ENCODE measurements at places on chromosomes 2 and 18.

DNA sequence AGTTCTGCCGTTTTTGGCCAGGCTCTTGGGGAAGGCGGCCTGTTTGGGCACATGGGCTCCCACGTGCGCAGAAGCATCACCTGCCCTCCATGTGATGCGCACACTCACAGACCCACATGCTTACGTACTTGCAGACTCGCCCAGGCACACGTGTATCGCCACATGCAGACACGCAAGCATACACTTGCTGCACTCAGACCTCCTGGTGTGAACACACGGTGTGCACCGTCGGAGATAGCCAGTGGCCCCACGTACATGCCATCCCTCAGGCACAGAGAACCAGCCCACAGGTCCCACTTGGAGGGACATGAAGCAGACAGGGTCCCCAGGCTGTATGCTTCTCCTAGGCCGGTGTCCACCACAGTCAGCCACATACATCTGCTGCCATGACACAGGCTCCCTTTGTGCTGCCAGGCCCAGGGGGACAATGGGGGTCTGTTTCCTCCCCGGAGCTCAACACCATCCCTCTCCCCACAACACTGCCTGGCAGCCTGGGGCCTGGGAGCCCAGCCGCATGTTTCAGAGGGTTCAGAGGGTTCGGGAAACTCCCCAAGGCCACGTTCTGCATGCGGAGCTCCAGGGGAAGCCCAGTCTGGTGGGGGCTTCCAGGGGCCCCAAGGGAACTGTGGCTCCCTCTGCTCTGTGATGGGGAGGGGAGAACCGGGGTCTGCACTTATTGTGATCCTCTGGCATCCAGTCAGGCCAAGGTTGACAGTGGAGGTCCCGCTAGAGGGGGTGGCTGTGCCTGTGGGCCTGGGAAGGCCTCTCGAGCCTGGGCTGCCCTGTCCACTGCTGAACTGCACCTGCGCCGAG is 208.1 kb upstream of the HAAO start:
- DNase-seq: no peak

GRCh38 chr2:118055512-118056164 is 32.6 kb upstream of the INSIG2 start:
- DNase-seq: no peak

GRCh38 chr2:170929686-170930050 is 615 bp downstream of the GORASP2 start:
- peak; percentile 49 for DNase-seq

DNA sequence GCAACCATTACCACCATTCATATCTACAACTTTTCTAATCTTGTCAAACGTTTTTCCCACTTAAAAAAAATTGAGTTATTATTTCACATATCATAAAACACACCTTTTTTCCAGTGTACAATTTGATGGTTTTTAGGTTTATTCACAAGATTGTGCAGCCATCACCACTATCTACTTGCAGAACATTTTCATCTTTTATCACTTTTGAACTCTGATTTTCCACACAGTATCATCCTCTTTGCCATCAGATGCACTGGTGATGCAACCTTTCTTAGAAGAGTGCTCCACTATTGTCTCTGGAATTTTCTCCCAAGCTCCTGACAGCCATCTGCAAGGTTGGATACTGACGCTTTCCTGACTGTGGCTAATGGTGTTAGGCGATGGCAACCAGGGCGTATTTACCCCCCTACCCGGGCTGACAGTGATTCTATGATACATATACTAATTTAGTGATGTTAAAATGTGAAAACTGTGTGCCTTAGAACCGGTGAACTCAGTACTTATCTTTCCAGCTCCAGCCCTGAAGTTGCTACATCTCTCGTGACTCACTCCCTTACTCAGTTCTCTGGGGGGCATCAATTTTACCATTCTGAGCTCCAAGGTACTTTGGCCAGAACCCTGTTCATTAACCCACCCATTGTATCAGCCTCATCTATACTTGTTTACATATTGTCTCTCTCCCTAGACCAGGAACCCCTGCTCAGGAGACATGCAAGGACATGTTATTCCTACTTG is 105.4 kb upstream of the SPRED2 start:
- DNase-seq: no peak

DNA sequence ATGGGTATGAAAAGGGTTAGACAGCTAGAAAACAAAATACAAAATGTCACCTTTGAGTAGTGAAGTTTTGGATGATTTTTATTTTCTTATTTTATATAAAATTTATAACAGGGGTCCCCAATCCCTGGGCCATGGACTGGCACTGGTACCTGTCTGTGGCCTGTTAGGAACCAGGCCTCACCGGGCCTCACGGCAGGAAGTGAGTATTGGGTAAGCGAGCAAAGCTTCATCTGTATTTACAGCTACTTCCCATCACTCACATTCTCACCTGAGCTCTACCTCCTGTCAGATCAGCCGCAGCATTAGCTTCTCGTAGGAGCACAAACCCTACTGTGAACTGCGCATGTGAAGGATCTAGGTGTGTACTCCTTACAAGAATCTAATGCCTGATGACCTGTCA is 202.8 kb upstream of the TWIST2 start:
- DNase-seq: no peak

DNA sequence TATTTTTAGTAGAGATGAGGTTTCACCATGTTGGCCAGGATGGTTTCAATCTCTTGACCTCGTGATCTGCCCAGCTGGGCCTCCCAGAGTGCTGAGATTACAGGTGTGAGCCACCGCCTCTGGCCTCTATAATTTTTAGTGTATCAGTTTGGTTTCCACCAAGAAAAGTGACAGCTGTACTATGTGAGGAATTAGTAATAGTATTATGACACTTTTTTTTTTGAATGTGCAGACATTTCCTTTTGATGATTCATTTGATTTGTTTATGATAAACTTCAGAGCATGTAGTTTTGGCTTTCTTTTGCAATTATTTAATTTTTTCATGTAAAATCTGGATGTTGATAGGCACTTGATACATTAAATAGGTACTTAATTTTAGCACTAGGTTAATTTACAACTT is 61.5 kb downstream of the PTPN4 start:
- no peak for DNase-seq

DNA sequence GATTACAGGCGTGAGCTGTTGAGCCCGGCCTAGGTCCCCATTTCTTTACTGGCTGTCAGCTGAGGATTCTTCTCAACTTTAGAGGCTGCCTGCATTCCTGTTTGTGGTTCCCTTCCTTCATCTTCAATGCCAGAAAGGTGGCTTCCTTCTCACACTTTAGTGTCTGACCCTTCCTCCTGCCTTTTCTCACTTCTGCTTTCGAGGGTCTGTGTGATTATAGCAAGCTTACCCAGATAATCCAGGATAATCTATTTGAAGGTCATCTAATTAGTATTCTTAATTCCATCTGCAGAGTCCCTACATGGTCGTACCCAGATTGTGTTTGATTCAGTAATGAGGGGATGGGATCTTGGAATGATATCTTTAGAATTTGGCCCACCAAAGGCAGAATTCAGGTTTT is 157.4 kb downstream of the TANC1 start:
- DNase-seq: no peak

- DNase-seq: no peak
Observed at GRCh38 chr2:15554525-15555218, 6.5 kb downstream of the NBAS start.

DNA sequence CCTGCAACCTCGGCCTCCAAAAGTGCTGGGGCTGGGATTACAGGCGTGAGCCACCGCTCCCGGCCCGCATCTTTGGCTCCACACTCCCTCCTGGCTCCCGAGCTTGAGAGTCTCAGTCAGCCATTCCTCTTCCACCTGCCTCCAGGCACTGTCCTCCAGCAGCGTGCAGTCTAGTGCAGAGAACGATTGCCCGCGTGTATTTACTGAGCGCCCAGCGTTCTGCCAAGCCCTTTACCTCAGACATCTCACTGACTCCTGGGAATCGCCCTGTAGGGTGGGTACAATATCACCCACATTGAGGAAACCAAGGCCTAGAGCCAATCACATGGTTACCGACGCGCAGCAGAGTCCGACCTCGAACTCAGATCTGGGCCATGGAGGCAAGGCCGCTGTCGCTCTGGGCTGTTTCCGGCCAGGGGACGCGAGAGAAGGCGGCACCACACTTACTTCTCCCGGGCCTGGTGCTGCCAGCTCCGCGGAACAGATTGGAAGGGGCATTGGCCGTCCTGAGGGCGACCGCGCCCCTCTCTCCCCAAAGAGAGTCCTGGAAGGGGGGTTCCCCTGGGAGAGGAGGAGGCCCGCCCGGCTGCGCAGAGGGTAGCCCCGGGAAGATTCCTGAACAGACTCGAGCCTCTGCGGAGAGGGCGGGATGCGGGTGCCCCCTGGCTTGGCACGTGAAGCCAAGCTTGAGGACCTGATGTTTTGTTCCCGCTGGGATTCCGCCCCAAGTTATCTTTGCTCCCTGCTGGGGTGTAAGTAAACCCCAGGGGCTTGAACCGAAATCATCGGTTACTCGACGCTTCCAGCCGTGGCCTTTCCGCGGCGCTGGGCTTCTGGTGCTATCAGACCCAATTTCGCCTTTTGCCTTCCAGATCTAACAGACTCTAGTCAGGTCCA is 5.2 kb upstream of the DLX2 start:
- DNase-seq: no peak

GRCh38 chr18:63648241-63648640 is 4.2 kb upstream of the SERPINB4 start:
- DNase-seq: peak; percentile 7

DNA sequence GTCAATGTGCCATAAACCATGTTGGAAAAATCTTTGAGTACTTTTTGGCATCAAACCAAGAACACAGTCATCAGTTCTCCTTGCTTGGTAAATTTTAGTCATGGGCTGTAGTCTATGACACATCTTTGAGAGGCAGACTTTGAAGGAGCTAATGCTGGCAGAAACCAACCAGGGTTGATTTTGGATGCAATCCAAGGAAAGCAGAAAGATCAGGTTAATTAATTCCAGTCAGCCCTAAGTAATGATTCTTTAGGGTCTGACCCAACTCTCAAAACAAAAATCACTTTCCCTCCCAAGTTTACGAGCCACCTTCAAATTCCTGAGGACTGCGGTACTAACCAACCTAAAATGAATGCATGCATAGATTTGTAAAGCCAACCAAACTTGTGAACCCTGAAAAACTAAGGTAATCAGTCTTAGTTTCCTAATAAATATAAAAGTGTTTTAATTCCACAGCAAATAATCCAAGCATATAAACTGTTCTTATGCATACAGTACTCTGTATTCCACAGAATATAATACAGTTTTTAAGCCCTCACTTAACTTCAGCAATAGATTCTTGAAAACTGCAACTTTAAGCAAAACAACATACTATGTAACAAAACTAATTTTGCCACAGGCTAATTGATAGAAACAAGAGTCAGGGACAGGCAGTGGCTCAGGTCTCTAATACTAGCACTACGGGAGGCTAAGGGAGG is 22.0 kb downstream of the AP1S3 start:
- DNase-seq: peak; percentile 98

- DNase-seq: no peak
Observed at GRCh38 chr2:68800027-68800401, 65.4 kb downstream of the ARHGAP25 start.

DNA sequence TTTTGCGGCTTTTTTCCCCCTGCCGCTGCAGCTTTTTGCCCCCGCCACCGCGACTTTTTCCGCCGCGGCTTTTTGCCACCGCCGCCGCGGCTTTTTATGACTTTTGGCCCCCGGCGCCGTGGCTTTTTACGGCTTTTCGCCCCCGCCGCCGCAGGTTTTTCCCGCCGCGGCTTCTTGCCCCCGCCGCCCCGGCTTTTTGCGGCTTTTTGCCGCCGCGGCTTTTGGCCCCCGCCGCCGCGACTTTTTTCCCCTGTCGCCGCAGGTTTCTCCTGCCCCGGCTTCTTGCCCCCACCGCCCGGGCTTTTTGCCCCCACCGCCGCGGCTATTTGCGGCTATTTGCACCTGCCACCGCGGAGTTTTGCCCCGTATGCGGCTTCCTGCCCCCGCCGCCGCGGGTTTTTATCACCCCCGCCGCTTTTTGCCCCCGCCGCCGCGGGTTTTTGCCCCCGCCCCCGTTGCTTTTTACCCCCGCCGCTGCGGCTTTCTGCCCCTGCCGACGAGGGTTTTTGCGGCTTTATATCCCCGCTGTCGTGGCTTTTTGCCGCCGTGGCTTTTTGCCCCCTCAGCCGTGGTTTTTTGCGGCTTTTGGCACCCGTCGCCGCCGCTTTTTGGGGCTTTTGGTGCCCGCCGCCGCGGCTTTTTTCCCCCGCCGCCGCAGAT is 2750.9 kb downstream of the RPIA start:
- DNase-seq: peak; percentile 1

DNA sequence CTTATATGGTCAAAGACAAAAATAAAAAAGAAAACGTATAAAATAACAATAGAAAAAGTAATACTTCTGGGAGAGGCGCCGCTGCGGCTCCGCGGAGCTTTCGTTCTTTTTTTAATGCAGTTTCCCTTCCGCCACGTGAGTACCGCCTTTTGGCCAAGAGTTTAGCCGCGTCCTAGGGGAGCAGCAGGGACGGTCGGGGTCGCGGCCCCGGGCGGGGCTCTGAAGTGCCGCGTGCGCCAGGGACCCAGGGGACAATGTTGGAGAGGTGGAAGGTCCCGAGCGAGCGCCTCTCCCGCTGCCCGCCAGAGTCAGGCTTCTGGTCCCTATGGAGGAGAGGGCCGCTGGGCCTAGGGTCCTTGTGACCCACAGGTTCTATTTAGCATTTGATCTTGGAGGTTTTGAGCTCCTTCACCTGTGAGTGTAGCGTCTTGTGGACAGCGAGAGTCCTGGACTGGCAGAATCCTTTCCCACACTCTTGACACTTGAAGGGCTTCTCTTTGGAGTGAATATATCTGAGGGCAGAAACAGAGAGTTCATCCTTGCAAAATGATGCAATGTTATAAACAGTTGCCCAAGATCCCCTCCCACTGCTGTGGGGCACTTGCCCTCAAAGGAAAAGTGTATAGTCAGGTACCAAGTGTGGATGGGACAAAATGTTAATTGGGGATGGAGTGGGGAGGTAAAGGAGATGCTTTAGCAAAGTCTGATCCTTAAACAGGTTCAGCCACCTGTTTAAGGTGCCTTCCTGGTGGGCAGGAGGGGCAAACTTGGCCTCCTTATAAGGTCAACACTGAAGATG is 6.3 kb downstream of the OSR1 start:
- DNase-seq: no peak

DNA sequence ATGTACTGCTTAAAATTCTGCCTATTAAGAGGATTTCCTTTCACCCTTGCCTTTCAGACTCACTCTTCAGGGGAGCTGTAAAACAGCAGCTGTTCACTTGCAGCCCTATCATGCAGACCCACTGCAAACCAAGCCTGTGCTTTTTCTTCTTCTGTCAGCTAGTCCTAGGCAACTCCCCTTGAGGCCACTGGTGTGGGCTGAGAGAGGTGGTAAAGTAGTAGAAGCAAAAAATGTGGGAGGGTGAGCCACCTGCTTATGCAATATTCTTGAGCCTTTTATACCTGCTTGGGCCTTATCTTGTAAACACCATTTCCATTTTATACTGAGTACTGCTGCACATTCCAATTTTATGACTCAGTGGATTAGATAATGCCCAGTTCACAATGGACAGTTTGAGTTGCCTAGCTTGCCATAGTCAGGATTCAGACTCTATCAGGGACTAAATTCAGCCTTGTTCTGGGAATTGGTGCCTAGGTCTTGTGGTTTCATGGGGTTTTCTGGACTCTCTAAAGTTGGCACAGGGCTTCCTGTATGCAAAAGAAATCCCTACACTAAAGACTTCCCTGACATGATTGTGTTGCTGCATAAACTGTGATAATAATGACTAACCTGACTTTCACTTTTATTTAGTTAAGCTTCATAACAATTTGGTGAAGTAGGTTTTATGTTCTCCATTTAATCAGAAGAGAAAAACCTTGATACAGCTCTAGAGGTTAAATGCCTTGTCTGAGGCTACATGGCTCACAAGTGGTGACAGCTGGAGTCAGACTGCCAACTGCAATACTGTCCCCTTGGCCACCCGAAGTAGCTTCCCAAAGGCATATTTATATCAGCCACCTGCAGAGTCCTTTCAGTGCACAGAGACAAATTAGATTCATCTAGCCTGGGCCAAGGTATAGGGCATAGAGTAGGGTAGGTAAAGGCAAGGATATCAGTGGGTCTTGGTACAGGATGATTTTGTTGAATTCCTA is 47.4 kb upstream of the KDM3A start:
- peak; percentile 85 for DNase-seq
